SJSA1 (cell line): ENCODE measurements at places on chromosomes 3 and 15. TPM values are rescaled to one million over a fixed set of nuclear protein-coding genes. Genes with fewer than 3 reads are reported as not detected.

Gene DNAH12
- total RNA-seq: not detected in 2 replicates

Gene FETUB
- not detected in 2 replicates for total RNA-seq

Gene SH3GL3
- total RNA-seq: 0.60 and 0.66 TPM in 2 replicates

Gene LINS1
- 19.3 and 24.2 TPM in 2 replicates for total RNA-seq

Gene CRYGS
- 0.63 and 0.81 TPM in 2 replicates for total RNA-seq

Gene RETNLB
- total RNA-seq: not detected in 2 replicates

Gene TGM5
- 0.24 TPM in 1 of 2 replicates, not detected in the other for total RNA-seq

Gene SLC51B
- 1.1 TPM in 1 of 2 replicates, not detected in the other for total RNA-seq

Gene ELL3
- 2.2 and 2.8 TPM in 2 replicates for total RNA-seq

Gene BTLA
- not detected in 2 replicates for total RNA-seq

Gene TTLL13
- total RNA-seq: not detected in 2 replicates
